Fibroblast of skin of left biceps (primary cell): ENCODE measurements at places on chromosomes 5 and 9.

DNA sequence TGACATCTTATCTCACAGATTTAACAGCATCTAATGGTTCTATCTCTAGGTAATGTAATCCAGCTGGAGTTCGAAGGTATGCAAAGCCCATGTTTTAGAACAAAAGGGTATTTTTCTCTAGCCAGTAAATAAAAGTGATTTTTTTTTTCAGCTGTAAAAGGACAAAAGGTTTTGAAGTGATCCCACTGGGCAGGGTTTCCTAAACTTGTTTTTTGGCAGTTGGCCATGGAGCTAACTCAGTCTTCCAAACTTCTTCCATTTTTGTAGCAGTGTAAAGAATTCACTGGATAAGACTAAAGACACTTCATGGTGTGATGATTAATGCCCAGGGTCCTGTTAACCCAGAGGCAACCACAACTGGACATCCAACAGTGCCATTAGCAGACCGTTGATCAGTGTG lies 63.8 kb downstream of the TMEM252 start:
- no peak for DNase-seq

DNA sequence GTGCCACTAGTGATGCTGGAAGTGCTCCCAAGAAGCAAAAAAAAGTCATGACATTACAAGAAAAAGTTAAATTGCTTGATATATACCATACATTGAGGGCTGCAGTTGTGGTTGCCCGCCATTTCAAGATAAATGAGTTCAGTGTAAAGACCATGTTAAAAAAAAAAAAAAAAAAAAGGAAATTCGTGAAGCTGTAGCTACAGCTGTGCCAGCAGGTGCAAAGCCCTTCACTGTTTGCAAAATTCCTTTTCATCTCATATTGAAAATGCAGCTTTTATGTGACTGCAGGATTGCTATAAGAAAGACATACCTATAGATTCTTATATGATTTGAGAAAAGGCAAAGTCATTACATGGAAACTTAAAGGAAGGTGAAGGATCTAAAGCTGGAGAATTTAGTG lies 179.6 kb upstream of the POU5F2 start:
- DNase-seq = no peak

GRCh38 chr5:139523635-139524445 lies 37.3 kb upstream of the UBE2D2 start:
- peak; percentile 23 for DNase-seq

GRCh38 chr5:179887095-179887494 lies 20.6 kb downstream of the TBC1D9B start:
- DNase-seq = no peak

DNA sequence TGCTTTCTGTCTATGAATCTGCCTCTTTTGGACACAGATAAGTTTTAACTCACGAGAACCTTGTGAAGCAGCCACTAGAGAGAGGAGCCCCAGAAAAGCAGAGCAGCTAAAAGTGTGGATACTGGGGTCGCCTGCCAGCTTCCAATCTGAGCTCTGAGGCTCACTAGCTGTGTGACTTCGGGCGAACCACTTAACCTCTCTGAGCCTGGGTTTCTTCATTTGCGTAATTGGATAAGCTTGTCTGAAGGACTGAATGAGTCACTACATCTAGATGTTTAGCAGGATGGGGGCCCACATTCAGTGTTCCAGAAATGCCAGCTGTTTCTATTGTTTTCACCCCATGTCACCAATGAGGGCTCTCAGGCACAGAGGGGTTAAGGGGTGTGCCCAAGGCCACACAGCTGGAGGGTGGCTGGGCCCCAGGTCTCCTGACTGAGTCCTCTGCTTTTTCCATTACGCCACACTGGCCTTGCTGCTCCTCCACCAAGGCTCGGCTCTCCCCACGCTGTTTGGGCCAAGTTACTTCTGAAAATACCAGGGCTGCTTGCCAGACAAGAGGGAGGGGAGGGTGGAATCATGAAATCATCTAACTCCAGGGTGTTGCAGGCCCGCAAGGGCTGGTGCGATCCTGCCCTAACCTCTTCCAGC lies 36.2 kb downstream of the SH3PXD2B start:
- peak; percentile 94 for DNase-seq

GRCh38 chr9:12884736-12885395 lies 110.0 kb downstream of the LURAP1L start:
- peak; percentile 67 for DNase-seq

DNA sequence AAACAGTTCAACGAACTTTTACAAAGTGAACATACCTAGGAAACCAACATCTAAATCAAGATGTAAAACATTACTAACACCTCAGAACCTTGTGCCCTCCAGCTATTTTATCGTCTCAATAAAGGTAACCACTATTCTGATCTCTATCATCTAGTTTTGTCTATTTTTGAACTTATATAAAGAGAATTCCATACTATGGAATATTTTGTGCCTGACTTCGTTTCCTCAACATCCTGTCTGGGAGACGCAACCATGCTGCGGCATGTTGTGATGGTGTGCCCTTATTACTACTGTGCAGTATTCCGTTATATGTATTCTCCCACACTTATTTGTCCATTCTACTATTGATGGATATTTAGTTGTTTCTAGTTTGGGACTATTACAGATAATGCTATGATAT lies 99.2 kb downstream of the NR6A1 start:
- no peak for DNase-seq

DNA sequence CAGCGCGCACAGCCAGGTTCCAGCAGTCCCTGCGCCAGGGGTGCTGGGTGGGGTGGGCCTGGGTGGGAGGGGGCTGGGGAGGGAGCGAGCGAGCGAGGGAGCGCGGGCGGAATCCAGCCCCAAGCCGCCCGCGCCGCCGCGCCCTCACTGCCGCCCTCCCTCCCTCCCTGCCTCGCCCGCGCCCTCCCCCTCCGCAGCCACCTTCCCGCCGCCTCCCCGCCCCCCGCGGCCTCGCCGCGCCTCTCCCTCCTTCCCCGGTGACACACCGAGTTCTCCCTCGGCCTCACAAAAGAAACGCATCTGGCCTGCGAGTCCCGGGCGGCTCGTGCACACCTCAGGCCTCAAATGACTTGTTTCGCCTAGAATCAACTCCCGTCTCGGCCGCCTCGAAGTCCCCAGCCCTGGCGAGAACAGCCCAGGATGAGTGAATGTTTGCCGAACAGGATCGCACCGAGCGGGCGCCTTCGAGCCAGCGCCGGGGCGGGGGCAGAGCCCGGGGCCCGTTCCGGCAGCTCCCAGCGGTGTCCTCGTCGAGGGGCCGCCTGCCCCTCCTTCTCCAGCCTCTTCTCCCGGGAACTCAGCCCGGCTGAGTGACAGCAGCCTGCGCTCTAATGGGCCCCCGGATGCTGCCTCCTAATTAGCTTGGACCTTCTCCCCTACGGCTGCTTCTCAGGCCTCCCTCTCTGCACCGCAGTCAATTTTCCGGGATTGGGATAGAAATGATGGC lies 371 bp upstream of the PITX1 start:
- no peak for DNase-seq

DNA sequence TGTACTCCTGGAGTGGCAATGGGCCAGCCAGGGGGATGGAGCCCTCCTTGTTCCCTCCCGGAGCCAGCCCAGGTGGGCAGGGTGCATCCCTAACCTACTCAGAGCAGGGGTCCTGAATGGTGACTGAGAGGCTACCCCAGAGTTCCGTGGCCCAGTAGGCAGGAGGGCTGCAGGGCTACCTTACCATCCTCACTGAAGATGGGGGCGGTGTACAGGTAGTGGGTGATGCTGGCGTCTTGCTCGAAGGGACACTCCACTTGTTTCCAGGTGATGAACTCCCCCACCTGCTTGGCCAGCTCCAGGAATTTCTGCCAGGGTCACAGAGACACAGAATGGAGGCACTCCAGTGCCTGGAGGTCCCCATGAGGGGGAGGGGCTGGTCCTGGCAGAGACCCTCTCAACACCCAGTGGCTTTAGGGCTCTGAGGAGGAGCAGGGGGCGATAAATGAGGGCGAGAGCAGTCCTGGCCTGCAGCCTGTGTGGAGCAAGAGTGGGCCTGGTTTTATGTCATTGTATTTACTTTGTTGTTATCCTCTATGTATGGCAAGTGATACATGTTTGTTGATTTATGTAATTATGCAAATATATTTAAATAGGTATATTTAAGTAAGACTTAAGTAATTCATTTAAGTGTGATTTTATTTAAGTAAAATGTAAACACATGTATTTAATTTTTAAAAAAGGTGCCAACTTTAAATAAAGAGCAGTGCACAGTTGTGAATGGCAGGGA lies 39.9 kb upstream of the RNF130 start:
- DNase-seq = no peak

- DNase-seq = no peak
Observed at GRCh38 chr5:53569453-53569852, 9.0 kb downstream of the NDUFS4 start.

GRCh38 chr9:33677506-33677809 lies 117.9 kb upstream of the PRSS3 start:
- no peak for DNase-seq

DNA sequence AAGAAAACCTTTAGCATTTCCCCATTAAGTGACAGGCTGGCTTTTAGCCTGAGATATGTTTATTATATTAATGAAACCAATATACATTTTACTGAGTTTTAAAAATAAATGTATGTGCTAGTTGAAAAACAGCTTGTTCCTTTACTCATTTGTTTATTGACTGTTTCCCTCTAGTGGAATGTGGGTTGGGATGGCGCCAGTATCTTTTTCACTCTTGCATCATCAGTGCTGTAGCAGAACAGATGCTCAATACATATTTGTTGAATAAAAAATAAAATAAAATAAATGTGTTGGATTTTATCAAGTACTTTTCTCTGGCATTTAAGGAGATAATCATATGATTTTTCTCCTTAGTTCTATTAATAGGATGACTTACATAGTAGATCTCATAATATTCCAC lies 43.0 kb downstream of the FSTL4 start:
- no peak for DNase-seq

GRCh38 chr5:44495280-44495679 lies 106.1 kb upstream of the FGF10 start:
- no peak for DNase-seq

DNA sequence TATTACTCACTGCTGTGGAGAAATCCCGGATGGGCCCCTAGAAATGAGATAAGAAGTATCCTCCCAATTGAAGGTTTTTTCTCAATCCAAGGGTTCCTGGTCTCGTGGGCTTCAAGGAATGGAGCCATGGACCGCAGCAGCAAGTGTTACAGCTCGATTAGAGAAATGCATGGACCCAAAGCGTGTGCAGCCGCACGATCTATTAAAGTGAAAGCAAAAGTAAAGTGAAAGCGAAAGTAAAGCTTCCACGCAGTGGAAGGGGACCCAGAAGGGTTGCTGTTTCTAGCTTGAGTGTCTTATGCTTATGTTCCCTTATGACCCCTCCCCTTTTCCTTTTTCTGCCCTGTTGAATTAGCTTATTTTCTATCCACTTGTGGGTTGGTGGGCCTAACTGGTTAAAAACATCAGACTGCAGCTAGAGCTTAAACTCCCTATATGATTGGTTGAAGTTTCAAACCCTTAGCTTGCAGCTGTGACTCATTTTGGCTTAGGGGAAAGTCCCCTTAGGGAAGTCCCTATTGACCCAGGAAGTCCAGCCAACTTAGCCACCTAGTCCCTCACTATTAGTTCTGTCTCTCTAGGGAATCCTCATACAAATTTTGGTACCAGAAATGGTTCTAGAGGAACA lies 1111.8 kb downstream of the TAF11L14 start:
- DNase-seq = no peak

GRCh38 chr9:70043285-70043684 lies 363 bp upstream of the MAMDC2 start:
- DNase-seq = no peak

DNA sequence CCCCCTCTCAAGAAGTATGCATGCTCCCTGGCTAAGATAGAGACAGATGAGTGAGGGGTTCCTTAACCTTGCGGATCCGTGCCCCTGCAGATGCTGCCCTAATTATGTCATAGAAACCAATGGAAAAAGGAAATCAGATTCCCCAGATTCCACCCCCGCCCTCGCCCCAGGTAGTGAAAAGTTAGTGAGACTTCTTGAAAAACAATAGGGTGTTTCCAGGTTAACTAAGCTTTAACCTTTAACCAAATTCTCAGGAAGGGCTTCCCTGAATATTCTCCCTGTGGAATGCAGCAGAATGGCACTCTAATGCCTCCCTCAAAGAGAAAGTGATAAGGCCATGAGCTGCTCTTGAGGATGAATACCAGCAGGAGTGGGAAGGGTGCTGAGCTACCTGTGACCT lies 116.0 kb upstream of the RANBP3L start:
- DNase-seq = no peak

GRCh38 chr5:107604146-107604910 lies 66.4 kb downstream of the EFNA5 start:
- no peak for DNase-seq
